Naive thymus-derived CD4-positive, alpha-beta T cell (primary cell): ENCODE measurements at places on chromosomes 1 and 21. TPM values are rescaled to one million over a fixed set of nuclear protein-coding genes. Genes with fewer than 3 reads are reported as not detected.

DNA sequence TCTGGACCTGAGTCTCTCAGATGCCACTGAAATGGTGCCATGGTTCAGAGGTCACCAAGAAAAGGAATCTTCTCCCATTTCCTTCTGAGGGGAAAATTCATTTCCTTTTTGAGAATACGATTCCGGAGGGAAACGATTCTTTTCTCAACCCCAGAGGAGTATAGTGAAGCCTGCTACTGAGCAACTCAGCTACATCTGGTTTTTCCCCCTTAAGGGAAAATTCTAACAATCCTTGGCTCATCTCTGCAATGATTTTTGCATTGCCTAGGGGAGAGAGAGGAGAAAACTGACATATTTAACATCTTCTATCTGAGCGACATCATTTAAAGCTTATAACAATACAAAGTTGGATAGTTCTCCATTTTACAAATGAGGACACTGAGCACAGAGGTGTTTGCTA is 22.4 kb upstream of the KANK4 start:
- H3K4me3 ChIP-seq, result no peak overlapping the region
- no peaks in the 10 kb centered on the region for H3K4me1 ChIP-seq
- no peaks in the 10 kb centered on the region for H3K36me3 ChIP-seq
- H3K27ac ChIP-seq, result no peak overlapping the region
- no peak for DNase-seq
- H3K27me3 ChIP-seq, result no peaks in the 10 kb centered on the region

- H3K27me3 ChIP-seq, result no peaks in the 10 kb centered on the region
- no peak for DNase-seq
- H3K36me3 ChIP-seq, result peaks cover 70% of the 10 kb centered on the region
- H3K27ac ChIP-seq, result no peak overlapping the region
- H3K4me1 ChIP-seq, result peaks cover 2% of the 10 kb centered on the region
These were observed 72.7 kb downstream of the SLC66A1 start for GRCh38 chr1:19384772-19385187.

GRCh38 chr1:107954719-107955415 is 10.1 kb downstream of the VAV3 start:
- H3K27ac ChIP-seq, result no peak overlapping the region
- H3K4me1 ChIP-seq, result peaks cover 29% of the 10 kb centered on the region
- H3K4me3 ChIP-seq, result no peak overlapping the region
- DNase-seq, result no peak
- no peaks in the 10 kb centered on the region for H3K36me3 ChIP-seq
- no peaks in the 10 kb centered on the region for H3K27me3 ChIP-seq

DNA sequence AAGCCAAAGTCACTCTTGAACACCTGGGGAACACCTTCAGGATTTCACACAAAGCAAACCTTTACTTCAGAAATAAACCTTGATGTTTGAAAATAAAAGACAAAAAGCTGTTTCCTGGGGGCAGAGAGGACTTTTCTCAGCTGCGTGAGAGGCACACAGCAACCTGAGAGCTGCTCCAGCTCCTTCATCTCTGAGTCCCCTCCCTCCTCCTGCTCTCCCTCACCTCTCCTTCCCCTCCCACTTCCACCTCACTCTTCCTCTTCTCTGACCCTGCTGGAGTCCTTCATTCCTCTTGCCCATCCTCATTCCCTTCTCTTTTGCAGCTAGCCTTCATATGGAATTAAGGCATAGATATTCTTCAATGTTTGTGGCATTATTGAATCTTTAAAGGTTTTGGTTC is 208.4 kb downstream of the OMA1 start:
- no peak overlapping the region for H3K4me3 ChIP-seq
- no peaks in the 10 kb centered on the region for H3K27me3 ChIP-seq
- no peak overlapping the region for H3K27ac ChIP-seq
- H3K4me1 ChIP-seq, result no peaks in the 10 kb centered on the region

- no peaks in the 10 kb centered on the region for H3K4me1 ChIP-seq
- DNase-seq, result no peak
- H3K27ac ChIP-seq, result no peak overlapping the region
- no peaks in the 10 kb centered on the region for H3K27me3 ChIP-seq
- H3K4me3 ChIP-seq, result no peak overlapping the region
- no peaks in the 10 kb centered on the region for H3K36me3 ChIP-seq
These were observed 57.1 kb upstream of the DMRTB1 start for GRCh38 chr1:53401813-53402745.

DNA sequence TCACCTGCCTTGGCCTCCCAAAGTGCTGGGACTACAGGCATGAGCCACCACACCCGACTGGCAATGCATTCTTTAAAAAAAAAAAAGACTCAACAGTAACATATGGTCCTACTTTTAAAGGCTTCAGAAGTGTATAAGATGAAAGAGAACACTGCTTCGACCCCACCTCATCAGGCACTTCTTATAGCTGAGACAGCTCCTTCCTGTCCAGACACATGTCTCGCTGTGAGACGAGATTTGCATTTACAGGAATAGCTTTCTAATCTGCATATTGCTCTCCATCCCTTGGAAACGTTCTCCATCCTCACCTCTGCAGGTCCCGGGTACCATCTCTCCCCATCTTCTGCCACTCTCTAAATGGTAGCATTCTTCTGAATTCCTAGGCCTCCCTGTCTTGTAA is 6.7 kb downstream of the AZIN2 start:
- no peaks in the 10 kb centered on the region for H3K36me3 ChIP-seq
- no peak overlapping the region for H3K27ac ChIP-seq
- no peak overlapping the region for H3K4me3 ChIP-seq
- no peaks in the 10 kb centered on the region for H3K27me3 ChIP-seq
- DNase-seq, result no peak
- H3K4me1 ChIP-seq, result peaks cover 14% of the 10 kb centered on the region

GRCh38 chr1:200778766-200779165 is 40.1 kb downstream of the CAMSAP2 start:
- H3K4me1 ChIP-seq, result no peaks in the 10 kb centered on the region
- no peak for DNase-seq
- H3K36me3 ChIP-seq, result no peaks in the 10 kb centered on the region
- no peak overlapping the region for H3K4me3 ChIP-seq
- no peak overlapping the region for H3K27ac ChIP-seq

- H3K27ac ChIP-seq, result no peak overlapping the region
- no peaks in the 10 kb centered on the region for H3K27me3 ChIP-seq
- no peak overlapping the region for H3K4me3 ChIP-seq
- H3K36me3 ChIP-seq, result no peaks in the 10 kb centered on the region
- DNase-seq, result no peak
These were observed 23.3 kb downstream of the EPHA10 start for GRCh38 chr1:37741662-37742061.

GRCh38 chr1:22592919-22593790 is 29.9 kb downstream of the EPHA8 start:
- no peak overlapping the region for H3K27ac ChIP-seq
- DNase-seq, result no peak
- H3K27me3 ChIP-seq, result no peaks in the 10 kb centered on the region
- H3K4me1 ChIP-seq, result no peaks in the 10 kb centered on the region
- H3K4me3 ChIP-seq, result no peak overlapping the region
- no peaks in the 10 kb centered on the region for H3K36me3 ChIP-seq

- no peaks in the 10 kb centered on the region for H3K4me1 ChIP-seq
- H3K27ac ChIP-seq, result no peak overlapping the region
- H3K27me3 ChIP-seq, result no peaks in the 10 kb centered on the region
- DNase-seq, result no peak
These were observed 52.8 kb upstream of the LYPLAL1 start for GRCh38 chr1:219120624-219121544.

DNA sequence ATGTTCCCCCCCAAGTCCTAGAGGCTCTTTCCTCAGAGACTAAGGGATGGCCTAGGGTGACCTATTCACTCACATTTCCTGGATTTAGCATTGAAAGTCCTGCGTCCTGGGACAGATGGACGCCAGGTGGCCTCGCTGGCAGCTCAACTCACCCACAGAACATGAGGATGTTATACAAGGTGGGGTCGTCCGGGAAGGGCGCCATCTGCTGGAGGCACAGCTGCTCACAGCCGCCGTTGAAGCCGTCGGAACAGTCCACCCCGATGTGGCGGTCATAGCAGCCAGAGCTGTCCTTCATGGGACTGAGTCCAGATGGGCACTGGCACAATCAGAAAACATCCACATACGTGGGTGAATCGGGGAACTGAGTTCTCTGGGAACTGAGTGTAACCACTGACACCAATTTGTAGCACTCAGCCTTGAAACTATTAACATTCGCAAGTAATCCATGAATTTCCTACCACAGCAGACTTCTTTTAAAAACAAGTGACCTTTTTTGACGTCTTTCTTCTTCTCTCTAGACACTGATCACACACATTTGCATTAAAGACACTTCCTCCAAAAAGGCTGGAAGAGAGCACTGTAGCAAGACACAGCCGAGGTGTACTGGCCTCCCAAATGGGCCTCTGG is 215.4 kb downstream of the ASTN1 start:
- H3K4me1 ChIP-seq, result no peaks in the 10 kb centered on the region
- no peaks in the 10 kb centered on the region for H3K27me3 ChIP-seq
- H3K36me3 ChIP-seq, result no peaks in the 10 kb centered on the region
- H3K4me3 ChIP-seq, result no peak overlapping the region

DNA sequence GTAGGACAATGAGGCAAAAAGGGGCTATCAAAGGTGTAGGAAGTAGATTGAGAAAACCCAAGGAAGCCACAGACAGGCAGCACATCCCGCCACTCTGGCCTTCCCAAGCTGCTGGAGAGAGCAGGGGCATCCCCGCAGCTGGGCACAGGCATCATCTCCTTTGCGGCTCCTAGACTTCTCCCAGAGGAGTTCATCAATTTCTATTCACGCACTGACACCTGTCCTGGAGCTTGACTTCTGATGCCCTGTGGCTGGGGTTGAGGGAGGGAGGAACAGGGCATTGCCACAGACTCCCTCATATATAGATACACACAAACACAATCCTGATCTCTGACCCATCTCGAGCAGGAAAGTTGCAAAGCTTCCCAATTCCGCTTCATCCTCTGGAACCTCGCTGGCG is 1.9 kb upstream of the TFAP2E start:
- no peaks in the 10 kb centered on the region for H3K36me3 ChIP-seq
- H3K27me3 ChIP-seq, result no peaks in the 10 kb centered on the region
- no peak overlapping the region for H3K4me3 ChIP-seq
- H3K4me1 ChIP-seq, result peaks cover 3% of the 10 kb centered on the region

DNA sequence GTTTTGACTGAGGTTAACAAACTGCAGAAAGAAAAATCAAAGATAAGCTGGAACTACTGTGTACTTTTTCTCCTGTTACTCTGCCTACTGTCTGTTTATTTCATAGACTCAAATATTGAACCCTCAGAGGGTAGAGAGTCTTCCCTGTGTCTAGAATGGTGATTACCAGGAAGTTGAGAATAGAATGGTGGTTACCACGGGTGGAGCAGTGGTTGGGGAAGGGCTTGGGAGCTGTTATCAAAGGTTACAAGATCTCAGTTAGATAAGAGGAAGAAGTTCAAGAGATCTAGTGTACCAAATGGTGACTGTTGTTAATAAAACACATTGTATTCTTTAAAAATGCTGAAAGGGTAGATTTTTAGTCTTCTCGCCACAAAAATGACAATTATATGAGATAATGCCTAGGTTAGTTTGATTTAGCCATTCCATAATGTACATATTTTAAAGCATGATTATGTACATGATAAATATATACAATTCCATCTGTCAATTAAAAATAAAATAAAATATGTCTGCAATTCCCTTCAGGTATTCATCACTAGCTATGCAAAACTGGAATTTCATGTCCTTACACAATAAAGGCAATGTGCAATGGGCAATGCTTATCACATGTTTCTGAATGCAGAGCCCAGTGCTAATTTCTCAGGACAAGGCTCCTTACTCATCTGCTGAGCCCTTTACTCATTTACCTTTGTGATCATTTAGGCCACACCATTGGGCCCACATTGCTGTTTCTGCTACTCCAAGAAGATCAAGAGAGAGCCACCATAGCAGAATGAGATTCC is 474.3 kb upstream of the CAMK1G start:
- H3K27me3 ChIP-seq, result no peaks in the 10 kb centered on the region
- no peak overlapping the region for H3K27ac ChIP-seq
- H3K4me3 ChIP-seq, result no peak overlapping the region
- DNase-seq, result no peak
- no peaks in the 10 kb centered on the region for H3K4me1 ChIP-seq
- H3K36me3 ChIP-seq, result no peaks in the 10 kb centered on the region

DNA sequence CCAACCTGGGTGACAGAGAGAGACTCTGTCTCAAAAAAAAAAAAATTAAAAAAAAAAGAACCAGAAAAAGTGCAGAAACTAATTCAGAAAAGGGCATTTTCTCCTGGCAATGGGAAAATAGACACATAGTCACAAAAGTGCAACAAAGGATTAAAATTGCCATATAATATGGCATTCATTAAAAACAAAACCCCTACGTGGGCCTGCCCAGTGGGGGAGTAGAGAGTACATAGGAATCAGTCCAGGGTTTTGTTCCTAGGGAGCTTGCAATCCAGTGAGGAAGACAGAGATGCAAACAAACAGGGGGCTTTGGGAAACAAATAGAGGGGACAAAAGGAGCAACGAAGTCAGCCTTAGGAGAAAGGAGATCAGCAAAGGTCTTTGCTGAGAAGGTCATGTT is 4.5 kb upstream of the TRABD2B start:
- H3K4me1 ChIP-seq, result no peaks in the 10 kb centered on the region
- DNase-seq, result no peak
- no peaks in the 10 kb centered on the region for H3K36me3 ChIP-seq
- H3K27ac ChIP-seq, result no peak overlapping the region

DNA sequence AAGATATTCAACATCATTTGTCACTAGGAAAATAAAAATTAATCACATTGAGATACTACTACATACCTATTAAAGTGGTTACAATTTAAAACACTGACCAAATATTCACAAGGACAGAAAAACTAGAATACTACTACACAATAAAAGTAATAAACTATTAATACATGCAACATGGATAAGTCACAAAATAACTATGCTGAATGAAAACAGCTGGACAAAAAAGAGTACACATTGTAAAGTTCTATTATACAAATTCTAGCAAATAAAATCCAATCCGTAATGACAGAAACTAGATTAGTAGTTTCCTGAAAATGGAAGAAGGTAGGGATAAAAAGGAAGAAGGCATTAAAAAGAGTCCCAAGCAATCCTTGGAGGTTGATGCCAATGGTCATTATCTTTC is 348.7 kb upstream of the PTBP2 start:
- H3K27me3 ChIP-seq, result no peaks in the 10 kb centered on the region
- H3K36me3 ChIP-seq, result no peaks in the 10 kb centered on the region
- no peaks in the 10 kb centered on the region for H3K4me1 ChIP-seq
- DNase-seq, result no peak
- no peak overlapping the region for H3K27ac ChIP-seq
- no peak overlapping the region for H3K4me3 ChIP-seq

B3GALT2 gene
- not detected for total RNA-seq

NOTCH2 gene
- 71.0 TPM for total RNA-seq

MSH4 gene
- 0.46 and 0.51 TPM in 2 replicates for total RNA-seq

KCNJ9 gene
- not detected for total RNA-seq

CORT gene
- 0.90 TPM for total RNA-seq

PLA2G4A gene
- total RNA-seq, result not detected

KIRREL1 gene
- total RNA-seq, result not detected in 2 replicates
